ENCODE measurements at places on chromosomes 2 and 18. TPM values are rescaled to one million over a fixed set of nuclear protein-coding genes. Genes with fewer than 3 reads are reported as not detected.

- DNase-seq: no peak
Observed at GRCh38 chr2:241149675-241149924, 328 bp upstream of the PASK start.

DNA sequence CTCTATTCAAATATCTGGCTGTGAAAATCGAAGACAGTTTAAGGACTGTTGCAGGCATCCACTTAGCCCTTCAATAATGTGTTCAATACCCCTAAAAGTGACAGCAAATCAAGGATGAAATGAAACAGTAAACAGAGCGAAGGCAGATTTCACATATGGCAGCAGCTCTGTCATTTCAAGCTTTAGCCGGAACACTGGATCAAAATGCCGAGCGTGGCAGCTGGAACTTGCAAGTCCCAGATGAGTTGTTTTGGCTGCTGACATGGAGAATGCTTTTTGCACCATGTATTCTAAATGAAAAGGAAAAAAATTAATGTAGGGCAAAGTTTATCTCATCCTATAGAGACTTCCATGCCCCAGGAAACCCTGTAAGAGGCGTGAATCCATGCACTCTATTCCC lies 18.0 kb downstream of the LRRC30 start:
- DNase-seq: no peak

- no peak for DNase-seq
Observed at GRCh38 chr2:62471816-62472215, 34.2 kb downstream of the TMEM17 start.

DNA sequence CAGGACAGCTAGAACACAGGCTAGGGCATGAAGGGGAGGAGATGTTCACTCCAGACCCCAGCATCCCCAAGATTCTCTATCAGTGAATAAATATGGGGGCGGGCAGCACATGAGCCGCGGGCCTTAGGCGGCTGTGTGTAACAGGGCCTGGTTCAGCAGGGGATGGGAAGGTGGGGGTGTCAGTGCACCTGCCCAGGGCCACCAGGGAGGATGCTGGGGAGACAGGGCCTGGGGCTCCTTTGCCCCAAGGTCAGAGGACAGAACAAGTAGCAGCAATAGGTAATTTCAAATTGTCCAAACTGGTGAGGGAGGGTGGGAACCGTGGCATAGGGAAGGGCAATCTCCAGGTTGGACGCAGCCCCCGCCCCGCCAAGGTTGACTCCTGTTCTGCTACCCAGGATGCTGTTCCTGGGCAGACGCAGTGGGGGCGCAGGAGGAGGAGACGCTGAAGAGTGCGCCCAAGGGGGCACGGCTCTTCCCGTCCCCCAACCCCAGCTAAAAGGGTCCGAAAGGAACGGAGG lies 16.2 kb downstream of the CYP26B1 start:
- DNase-seq: no peak

GRCh38 chr2:229832510-229832898 lies 89.3 kb downstream of the TRIP12 start:
- no peak for DNase-seq

GRCh38 chr2:11507517-11507916 lies 26.3 kb upstream of the GREB1 start:
- DNase-seq: no peak

GRCh38 chr2:152176113-152176714 lies 651 bp upstream of the STAM2 start:
- no peak for DNase-seq

DNA sequence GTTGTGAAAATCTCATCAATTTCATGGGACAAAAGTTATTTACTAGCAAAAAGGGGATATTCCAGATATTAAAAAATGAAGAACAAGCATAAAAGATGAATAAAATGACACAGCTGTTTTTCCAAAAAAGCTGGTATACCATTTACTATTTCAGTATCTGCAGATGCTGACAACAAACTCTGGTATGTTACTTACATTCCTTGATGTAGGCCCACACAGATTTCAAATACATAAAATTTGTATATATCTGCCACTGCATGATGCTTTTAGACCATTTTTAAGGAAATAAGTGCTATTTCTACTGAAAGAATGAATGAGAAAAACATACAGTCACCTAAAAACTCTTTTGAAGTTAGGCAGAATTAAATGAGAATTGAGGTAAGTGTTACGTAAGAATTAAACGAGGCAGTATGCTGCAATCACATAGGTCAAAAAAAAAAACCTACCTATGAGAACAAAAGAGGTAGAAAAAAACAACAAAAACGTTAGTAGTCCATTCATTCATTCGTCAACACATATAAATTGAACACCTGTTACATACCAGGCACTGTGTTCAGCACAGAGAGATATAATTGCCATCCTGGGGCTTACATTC lies 32.5 kb downstream of the ARL5A start:
- no peak for DNase-seq

DNA sequence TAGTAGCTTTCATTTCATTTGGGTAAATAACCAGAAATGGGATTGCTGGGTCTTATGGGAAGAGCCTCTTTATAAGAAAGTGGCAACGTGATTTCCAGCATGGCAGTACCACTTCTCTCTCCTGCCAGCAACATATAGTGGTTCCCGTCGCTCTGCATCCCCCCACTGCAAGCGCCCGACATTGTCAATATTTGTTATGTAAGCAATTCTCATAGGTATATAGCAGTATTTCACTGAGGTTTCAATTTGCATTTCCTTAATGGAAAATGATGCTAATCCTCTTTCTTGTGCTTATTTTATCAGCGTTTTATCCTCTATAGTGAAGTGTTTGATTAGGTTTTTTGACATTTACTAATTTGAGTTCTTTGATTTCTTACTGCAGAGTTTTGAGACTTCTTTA lies 36.0 kb upstream of the FAHD2A start:
- no peak for DNase-seq

Gene RRM2
- polyA plus RNA-seq: 58.4 TPM

Gene AGXT
- not detected for polyA plus RNA-seq

Data from left renal pelvis (tissue), 4 donors.